ENCODE measurements at places on chromosomes 12 and 14.
A peak's percentile ranks its signal among the peaks of the same experiment; 100 is the strongest.

DNA sequence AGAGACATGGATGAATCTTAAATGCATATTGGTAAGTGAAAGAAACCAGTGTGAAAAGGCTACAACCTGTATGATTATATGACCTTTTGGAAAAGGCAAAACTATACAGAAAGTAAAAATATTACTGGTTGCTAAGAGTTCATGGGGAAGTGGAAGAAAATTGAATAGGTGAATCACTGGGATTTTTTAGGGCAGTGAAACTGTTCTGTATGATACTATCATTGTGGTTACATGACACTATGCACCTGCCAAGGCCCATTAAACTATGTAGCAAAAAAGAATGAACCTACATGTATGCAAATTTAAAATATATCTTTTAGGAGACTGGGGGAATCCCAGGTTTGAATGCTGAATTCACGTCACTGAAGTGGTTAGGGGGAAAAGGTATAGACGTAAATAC lies 12.6 kb upstream of the OR8S1 start:
- no peaks in the 10 kb centered on the region for H3K36me3 ChIP-seq
- H3K27ac ChIP-seq = no peak overlapping the region
- no peak for DNase-seq
- no peak overlapping the region for H3K4me3 ChIP-seq
- H3K4me1 ChIP-seq = no peaks in the 10 kb centered on the region

GRCh38 chr14:31568671-31569070 lies 7.5 kb downstream of the NUBPL start:
- no peaks in the 10 kb centered on the region for H3K4me1 ChIP-seq
- DNase-seq = no peak
- no peak overlapping the region for H3K27ac ChIP-seq
- peaks cover 5% of the 10 kb centered on the region for H3K36me3 ChIP-seq
- H3K27me3 ChIP-seq = no peaks in the 10 kb centered on the region
- no peak overlapping the region for H3K4me3 ChIP-seq

GRCh38 chr12:71430756-71431155 lies 8.8 kb upstream of the LGR5 start:
- no peak overlapping the region for H3K4me3 ChIP-seq
- H3K27ac ChIP-seq = no peak overlapping the region
- H3K36me3 ChIP-seq = no peaks in the 10 kb centered on the region
- H3K4me1 ChIP-seq = no peaks in the 10 kb centered on the region
- no peak for DNase-seq
- no peaks in the 10 kb centered on the region for H3K27me3 ChIP-seq

DNA sequence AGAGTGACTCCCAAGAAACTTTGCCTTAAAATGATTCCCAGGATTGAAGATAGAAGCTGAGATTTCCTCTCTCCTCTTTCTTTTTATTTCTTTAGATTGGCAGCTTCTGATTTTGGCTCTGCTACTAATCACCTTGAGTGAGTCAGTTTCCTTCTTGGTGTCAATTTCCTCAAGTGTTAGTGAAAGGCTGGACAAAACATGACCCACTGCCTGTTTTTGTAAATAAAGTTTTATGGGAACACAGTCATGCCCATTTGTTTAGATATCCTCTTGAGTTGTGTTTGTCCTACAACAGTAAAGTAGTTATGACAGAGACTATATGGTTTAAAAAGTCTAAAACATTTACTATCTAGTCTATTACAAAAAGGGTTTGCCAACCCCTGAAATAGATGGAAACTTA lies 227.2 kb upstream of the TBX3 start:
- no peak for DNase-seq
- no peak overlapping the region for H3K27ac ChIP-seq
- no peaks in the 10 kb centered on the region for H3K4me1 ChIP-seq
- H3K4me3 ChIP-seq = no peak overlapping the region
- H3K27me3 ChIP-seq = no peaks in the 10 kb centered on the region
- no peaks in the 10 kb centered on the region for H3K36me3 ChIP-seq

DNA sequence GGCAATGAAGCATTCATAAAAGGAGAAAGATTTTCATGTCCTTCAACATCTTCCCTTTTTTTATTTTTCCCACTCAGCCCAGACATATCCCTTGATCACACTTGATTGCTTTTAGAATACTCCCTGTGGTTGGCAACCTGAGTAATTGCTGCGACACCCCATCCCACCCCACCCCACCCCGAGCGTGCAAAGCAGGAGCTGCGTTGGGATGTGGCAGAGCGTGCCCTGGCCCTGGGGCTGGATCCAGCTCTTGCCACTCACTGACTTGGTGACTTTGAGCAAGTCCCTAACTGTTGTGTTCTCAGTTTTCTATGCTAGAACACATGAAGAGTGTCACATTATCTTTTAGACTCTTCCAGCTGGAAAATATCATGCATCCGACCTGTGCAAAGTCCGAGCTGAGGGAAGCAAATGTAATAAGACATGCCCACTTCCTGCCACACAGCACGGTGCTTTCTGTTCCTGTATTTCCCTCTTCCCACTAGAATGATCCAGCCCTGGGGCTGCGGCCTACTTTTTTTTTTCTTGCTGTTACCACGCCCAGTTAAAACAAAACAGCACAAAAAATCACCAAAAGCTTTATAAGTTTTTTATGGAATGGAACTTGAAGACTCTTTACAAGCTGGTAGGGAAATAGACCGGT lies 4.0 kb downstream of the ASCL4 start:
- no peaks in the 10 kb centered on the region for H3K4me1 ChIP-seq
- H3K27me3 ChIP-seq = peaks cover 31% of the 10 kb centered on the region
- H3K27ac ChIP-seq = no peak overlapping the region

- no peaks in the 10 kb centered on the region for H3K36me3 ChIP-seq
- no peak overlapping the region for H3K27ac ChIP-seq
- H3K27me3 ChIP-seq = no peaks in the 10 kb centered on the region
- H3K4me3 ChIP-seq = no peak overlapping the region
- no peaks in the 10 kb centered on the region for H3K4me1 ChIP-seq
These were observed 200.4 kb downstream of the PTPRO start for GRCh38 chr12:15522574-15523187.

- no peak overlapping the region for H3K27ac ChIP-seq
- no peak overlapping the region for H3K4me3 ChIP-seq
- no peaks in the 10 kb centered on the region for H3K27me3 ChIP-seq
- no peak for DNase-seq
These were observed 1.4 kb downstream of the ZFYVE1 start for GRCh38 chr14:73025544-73025943.

DNA sequence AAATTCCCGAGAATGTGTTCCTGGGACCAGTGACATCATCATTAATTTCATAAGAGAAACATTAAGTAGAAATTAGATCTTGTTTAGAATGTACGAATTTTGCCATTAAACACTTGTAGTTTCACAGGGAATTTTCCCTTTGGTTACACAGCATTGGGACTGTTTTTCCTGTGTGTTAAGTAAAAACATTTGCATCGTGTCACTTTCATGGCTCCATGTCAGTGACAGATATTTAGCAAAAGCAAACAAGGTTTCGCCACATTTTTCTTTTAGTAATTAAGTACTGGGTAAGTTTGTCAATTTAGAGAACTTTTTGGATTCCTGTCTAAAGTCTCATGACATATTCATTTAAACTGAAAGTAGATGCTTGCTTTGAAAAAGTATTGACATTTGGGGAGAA lies 45.5 kb upstream of the OVCH1 start:
- no peak for DNase-seq
- no peaks in the 10 kb centered on the region for H3K36me3 ChIP-seq
- no peak overlapping the region for H3K4me3 ChIP-seq
- H3K27ac ChIP-seq = no peak overlapping the region

DNA sequence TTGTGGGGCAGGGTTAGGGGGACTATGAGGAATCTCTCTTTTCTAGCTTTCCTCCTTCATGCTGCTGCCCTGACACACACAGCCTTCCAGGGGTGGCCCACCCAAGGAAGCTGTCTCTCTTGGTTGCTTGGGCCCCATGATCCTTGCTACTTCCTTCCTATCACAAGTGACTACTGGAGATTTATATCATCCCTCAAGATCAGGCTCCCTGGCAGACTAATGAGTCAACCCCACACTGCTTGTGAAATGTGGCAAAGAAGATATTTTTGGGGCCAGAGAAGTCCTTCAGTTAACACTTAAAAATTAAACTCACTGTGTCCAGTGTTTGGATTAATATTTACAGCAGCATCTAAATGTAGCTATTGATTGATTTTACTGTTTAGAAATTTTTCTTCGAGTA lies 1.5 kb downstream of the OR4E1 start:
- H3K27ac ChIP-seq = no peak overlapping the region
- H3K27me3 ChIP-seq = no peaks in the 10 kb centered on the region
- no peaks in the 10 kb centered on the region for H3K36me3 ChIP-seq
- H3K4me1 ChIP-seq = no peaks in the 10 kb centered on the region

- peak overlapping the region; percentile 68 for H3K27ac ChIP-seq
- no peaks in the 10 kb centered on the region for H3K4me1 ChIP-seq
These were observed 97.5 kb downstream of the ZFP36L1 start for GRCh38 chr14:68695326-68695768.

DNA sequence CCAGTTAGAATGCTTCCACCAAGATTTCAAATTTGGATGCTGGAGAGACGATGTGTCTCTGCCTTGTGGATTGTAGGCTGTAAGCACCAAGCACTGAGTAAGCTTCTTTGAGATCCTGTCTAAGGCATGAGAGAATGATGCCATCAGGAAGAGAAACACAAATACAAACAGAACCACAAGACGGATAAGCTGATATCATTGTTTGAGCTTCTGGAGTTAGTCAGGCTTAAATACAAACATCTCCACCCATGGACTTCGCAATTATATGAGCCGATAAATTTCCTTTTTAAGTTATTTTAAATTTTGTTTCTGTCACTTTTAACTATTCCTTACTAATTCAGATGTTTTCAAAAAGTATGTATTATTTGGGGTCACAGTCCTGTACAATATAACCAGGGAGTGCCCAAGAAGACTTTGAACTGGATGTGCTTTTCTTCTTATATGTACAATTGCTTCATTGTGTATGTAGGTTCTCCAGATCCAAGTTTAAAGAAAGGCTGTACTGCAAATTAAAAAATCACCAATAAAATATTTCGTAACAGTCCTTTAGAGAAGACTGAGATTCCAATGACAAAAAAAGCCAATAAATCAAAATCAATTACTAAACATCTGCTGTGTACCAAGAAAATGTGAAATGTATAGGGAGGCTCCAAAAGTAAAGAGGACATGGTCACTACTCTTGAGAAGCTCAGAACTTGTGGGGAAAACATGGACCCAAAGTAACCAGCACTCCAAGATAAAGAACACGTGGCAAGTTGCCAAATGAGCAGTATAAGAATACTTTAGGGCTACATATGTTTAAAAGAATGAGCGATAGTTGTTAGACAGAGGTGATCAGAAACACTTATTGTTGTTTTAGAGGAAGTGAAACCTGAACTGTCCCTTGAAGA lies 274.1 kb downstream of the ADAMTS20 start:
- H3K27ac ChIP-seq = no peak overlapping the region
- H3K36me3 ChIP-seq = no peaks in the 10 kb centered on the region
- no peaks in the 10 kb centered on the region for H3K27me3 ChIP-seq
- no peak for DNase-seq
- no peak overlapping the region for H3K4me3 ChIP-seq
- H3K4me1 ChIP-seq = no peaks in the 10 kb centered on the region

DNA sequence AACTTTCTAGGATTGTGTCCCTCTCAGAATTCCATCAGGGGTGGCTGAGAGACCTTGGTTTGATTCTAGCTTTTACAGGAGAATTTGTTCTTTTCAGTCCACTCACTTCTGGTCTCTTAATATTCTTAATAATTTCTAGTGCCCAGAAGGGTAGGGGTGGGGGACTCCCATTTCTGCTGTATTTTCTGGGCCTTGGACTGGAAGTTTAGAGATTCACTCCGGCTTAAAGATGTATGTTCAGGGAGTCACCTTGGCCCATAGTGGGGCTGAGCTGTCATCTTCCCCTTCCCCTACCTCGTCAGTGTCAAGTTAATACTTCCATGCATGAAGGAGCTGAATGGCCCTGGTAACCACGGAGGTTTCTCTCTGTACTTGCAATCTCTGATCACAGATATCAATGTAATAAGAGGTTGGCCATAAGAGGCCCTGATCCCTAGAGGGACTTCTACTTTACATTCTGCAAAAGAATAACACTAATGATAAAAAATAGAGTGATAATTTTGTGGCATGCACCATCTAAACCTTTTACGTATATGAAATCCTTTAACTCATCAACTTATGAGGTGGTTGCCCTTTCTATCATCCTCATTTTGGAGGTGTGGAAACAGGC lies 6.7 kb downstream of the KRT81 start:
- no peak for DNase-seq
- H3K27me3 ChIP-seq = no peaks in the 10 kb centered on the region
- H3K36me3 ChIP-seq = no peaks in the 10 kb centered on the region
- no peak overlapping the region for H3K4me3 ChIP-seq
- H3K4me1 ChIP-seq = peaks cover 9% of the 10 kb centered on the region
- no peak overlapping the region for H3K27ac ChIP-seq

- H3K27me3 ChIP-seq = no peaks in the 10 kb centered on the region
- no peak overlapping the region for H3K27ac ChIP-seq
- H3K36me3 ChIP-seq = no peaks in the 10 kb centered on the region
- DNase-seq = no peak
- no peak overlapping the region for H3K4me3 ChIP-seq
These were observed 38.1 kb downstream of the SMOC1 start for GRCh38 chr14:69917287-69917686.

DNA sequence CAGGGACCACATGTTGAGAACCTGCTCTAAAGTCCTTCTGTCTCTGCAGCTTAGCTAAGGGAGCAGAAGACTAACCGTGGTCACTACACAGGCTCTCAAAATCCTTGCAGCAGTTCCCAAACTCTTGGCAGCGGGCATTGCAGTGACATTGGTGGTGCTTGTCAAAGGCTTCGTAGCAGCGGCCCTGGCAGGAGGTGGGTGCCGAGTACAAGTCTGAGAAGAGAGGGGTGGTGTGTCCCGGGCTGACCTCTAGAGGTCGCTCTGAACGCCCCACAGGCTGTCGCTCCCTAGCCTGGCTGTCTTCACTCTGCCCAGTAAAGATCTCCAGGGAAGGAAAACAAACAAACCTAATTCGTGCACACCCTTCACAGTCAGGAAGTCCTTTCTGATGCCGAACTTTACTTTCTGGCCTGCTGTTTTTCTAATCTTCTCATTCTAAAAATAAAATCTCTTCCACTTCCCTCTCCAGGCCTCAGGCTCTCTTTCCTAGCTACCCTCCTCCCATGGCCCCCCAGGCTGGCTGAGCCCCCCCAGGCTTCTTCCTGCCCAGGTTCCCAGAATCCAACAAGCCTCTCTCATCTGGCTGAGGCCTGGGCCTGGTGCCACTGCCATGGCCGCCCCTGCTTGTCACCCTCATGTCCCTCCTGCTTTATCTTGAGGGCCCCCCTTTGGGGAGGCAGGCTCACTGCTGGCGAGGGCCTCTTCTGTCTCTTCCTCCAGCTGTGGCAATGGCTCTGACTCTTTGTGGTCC lies 7.7 kb downstream of the ENDOU start:
- no peaks in the 10 kb centered on the region for H3K36me3 ChIP-seq
- H3K27ac ChIP-seq = peak overlapping the region; percentile 83
- peak; percentile 61 for DNase-seq
- H3K4me3 ChIP-seq = no peak overlapping the region
- no peaks in the 10 kb centered on the region for H3K27me3 ChIP-seq
- H3K4me1 ChIP-seq = peaks cover 26% of the 10 kb centered on the region
